ENCODE measurements at places on chromosomes 6 and 20.

DNA sequence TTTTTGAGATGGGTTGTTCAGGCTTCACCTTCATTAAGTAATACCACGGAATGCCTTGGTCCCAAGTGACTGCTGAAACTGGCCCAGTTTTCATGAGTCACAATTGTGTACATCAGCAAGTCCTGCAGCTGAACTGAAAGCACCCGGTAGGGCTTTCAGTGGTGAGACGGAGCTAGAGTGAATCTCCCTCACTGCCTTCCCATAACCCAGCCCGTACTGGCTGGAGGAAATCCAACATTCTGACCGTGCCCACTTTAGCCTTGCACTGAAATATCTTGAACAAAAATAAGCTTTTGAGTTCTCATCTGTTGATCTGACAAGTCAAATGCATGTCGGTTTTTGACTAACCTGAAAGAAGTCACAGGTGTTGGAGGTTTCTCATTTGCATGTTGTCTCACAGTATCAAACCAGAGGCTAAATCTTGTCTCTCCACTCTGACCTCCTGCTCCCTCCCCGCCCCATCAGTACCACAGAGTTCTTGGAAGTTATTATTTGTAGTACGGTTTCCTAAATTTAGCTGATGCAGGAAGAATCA, 35.9 kb downstream of the DUSP22 start:
- DNase-seq = no peak

DNA sequence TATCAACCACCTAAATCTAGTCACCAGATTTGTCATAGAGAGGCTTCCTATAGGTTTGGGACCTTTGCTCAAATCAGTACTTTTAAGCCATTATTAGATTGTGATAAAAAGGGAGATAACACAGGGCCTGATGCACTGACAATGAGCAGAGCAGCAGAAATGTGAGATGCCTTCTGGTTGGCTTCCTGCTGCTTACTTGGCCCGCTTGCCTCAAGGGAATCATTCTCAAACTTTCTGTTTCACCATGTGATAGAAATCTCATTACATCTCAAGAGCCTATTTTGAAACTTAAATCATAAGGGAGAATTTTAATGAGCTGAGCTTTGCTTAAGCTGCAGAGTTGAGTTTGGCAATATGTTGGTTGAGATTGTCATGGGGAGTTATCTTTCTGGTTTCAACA, 606.0 kb downstream of the DHX35 start:
- no peak for DNase-seq

DNA sequence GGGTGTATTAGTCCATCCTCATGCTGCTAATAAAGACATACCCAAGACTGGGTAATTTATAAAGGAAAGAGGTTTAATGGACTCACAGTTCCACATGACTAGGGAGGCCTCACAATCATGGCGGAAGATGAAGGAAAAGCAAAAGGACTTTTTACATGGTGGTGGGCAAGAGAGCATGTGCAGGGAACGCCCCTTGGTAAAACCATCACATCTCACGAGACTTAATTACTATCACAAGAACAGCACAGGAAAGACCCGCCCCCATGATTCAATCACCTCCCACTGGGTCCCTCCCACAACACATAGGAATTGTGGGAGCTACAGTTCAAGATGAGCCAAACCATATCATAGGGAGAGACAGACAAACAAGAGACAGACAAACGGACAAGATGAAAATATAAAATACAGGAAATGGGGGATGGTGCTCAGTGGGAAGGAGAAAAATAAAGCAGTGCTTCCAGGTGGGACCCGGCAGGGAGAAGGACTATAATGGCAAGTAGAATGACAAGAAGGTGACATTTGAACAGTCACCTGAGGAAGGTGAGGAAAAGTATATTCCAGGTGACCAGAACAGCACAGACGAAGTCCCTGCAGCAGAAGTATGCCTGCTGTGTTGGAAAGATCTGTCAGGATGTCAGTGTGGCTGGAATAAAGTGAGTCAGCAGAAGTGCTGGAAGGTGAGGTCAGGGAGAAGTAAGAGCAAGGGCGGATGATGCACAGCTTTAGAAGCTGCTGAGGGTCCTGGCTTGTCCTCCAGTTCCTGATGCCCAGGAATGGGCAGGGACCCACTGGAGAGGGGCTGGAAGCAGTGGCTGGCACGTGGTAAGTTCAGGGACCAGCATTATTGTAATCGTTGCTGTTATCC, 61.1 kb downstream of the SLC2A10 start:
- no peak for DNase-seq

- no peak for DNase-seq
These were observed 3.9 kb downstream of the HEY2 start for GRCh38 chr6:125753218-125753936.

GRCh38 chr6:15421945-15422733, 176.3 kb downstream of the JARID2 start:
- no peak for DNase-seq

DNA sequence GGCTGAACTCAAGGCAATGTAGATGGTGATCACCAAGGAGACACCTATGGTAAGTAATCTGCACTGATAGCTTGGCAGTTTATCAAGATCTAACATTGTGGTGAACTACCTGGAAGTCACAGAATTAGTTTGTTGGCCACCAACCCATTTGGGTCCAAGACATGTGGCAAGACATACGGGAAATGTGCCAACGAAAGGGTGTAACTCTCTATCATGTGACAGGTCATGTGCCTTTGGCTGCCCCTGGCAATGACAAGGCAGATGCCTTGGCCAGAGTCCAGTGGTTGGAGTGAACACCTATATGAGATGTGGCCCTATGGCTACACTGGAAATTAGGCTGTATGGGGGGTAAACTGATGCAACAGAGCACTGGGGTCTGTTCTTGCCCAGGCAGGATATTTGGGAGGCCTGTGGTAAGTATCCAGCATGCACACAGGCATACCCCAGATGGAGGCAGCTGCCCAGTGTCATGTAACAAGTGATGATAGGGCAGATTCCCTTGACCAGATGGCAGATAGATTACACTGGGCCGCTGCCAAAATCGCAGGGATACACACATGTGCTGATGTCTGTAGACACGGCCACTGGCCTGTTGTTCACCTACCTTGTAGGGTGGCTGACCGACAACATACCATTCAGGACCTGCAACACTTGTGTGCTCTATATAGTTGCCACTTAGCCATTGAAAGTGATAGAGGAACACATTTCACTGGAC, 35.5 kb upstream of the HSF2 start:
- no peak for DNase-seq

GRCh38 chr6:159080217-159080976, 35.6 kb upstream of the TAGAP start:
- DNase-seq = no peak

DNA sequence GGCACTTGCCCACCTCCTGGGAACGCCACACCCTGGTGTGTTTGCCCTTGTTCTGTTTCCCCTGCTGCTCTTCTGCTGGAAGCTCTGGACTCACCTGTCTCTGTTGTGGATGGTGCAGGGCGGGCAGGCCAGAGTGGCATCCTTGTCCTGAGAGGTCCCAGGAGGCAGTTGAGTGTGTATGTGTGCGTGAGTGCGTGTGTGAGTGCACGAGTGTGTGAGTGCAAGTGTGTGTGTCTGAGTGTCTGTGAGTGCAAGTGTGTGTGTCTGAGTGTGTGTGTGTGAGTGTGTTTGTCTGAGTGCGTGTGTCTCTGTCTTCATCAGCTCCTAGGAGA, 12.2 kb downstream of the IGF2R start:
- DNase-seq = no peak

GRCh38 chr6:168590406-168590805, 149.4 kb downstream of the SMOC2 start:
- DNase-seq = no peak

GRCh38 chr6:163739966-163740365, 325.4 kb downstream of the QKI start:
- DNase-seq = no peak

GRCh38 chr20:62702895-62703852, 5.5 kb upstream of the NTSR1 start:
- DNase-seq = no peak

- DNase-seq = no peak
These were observed 38.3 kb downstream of the SLC22A23 start for GRCh38 chr6:3418496-3419060.

DNA sequence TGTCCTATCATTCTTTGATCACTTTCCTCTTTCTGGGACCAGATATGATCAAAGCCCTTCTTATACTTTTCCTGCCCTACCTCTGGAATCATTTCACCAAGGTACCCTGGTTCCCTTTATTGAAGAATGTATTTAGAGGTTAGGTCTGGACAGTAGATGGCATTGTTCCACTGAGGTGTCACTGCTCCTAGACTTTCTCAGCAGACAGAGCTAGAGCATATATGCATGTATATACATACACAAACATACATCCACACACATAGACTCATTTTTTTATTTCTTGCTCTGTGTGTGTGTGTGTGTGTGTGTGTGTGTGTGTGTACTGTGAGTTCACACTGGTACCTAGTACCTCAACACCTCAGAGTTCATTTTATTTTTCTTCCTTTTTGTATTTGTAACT, 40.9 kb downstream of the PTPRA start:
- no peak for DNase-seq

DNA sequence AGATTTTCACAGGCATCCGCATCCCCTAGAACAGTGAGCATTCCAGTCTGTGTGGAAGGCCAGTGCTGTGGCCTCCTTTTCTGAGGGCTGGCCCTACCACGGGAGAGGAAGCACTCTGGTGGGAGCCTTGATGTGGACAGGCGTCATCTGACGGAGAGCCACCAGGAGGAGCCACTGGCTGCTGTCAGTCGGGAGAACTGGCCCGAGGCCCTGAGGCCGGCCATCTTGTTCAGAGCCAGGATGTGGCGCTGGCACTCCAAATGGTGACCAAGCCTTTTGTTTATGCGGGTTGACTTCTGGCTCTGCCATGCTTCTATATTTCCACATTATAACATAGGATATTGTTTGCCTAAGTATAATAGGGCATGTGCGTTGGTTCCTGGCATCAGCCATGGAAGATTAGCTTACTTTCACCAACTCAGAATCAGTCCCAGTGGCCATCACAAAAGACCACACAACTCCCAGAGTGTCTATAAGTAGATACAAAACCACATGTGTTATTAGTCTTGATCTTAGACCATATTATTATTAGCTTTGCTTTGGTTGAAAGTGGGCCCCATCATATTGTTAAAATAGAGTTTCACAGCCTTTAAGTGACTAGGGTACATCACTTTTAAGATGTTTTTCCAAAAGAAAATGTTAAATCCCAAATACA, 273.9 kb upstream of the TAB2 start:
- no peak for DNase-seq

DNA sequence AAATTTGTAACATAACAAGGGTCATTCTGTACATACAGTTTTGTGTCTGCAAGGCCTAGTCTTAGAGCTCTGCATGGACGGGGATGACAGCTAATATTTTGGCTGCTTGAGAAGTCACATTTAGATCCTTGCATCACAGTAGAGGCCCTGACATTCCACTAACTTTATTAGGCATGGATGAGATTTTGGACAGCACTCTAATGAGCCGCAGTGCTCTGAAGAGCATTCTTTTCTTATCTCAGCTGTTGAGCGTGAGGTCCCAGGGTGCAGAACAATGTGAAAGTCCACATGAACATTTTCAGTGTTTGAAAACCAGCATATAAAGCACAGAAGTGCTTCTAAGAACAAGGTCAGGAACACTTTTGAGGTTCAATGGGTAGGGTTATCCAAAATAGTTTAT, 58.9 kb downstream of the IPCEF1 start:
- DNase-seq = no peak

DNA sequence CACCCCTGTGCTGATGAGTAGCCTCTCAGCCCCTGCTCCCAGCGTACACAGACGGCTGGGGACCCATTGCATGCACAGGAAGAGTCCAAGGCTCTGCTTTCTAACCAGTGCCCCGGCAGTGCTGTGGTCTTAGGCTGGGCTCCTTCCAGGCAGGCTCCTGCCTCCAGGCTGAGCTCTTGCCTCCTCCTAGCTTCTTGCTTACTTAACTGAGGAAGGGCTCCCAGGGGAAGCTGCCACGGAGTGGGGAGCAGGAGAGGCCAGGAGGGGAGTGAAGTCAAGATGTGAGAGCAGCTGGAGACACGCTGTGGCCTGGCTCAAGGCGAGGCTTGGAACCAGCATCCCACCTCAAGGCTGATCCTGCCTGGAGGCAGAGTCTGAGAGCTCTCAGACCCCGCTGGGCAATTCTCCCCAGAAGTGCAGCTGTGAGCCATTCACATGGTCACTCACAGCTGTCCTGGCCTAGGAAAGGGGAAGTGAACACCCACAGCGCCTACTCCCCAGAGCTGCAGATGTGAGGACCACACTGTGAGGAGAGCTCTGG, 141.0 kb downstream of the TBXT start:
- DNase-seq = no peak

DNA sequence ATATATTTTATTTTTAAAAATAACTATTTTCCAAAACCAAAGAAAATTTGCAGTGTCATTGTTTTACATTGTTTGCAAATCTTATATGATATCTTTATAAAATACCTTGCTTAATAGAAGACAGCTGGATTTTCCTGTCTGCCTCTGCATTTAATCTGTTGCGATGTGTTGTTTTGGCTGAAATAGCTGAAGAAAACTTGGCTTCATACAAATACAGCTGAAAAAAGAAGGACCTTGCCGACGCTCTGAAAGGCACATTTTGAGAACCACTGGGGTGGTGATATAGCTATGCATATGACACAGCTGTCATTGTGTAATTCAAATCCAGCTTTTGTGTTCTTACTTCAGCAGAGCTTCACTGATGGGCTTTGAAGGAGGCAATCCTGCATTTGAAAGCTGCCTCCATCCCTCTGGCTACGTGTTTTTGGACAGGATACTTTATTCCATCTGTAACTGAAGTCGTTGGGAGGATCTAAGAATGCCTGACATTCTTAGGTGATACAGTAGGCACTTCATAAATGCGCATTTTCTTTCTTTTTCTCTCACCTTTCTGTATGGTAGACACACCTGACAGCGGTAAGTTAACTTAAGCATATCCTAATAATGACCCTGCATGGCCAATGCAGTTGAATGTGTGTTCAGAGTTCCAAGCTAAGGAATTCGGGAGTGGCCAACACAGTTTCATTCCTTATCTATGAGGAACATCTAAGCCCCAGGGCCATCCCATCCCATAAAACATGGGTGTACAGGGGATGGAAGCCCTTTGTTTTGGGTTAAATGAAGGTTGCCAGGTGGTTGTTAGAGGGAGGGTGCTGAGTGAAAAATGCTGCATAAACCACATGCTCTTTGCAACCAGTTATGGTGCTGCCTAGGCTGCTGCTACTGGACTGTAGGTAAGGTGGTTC, 213.0 kb downstream of the TFAP2A start:
- DNase-seq = no peak

DNA sequence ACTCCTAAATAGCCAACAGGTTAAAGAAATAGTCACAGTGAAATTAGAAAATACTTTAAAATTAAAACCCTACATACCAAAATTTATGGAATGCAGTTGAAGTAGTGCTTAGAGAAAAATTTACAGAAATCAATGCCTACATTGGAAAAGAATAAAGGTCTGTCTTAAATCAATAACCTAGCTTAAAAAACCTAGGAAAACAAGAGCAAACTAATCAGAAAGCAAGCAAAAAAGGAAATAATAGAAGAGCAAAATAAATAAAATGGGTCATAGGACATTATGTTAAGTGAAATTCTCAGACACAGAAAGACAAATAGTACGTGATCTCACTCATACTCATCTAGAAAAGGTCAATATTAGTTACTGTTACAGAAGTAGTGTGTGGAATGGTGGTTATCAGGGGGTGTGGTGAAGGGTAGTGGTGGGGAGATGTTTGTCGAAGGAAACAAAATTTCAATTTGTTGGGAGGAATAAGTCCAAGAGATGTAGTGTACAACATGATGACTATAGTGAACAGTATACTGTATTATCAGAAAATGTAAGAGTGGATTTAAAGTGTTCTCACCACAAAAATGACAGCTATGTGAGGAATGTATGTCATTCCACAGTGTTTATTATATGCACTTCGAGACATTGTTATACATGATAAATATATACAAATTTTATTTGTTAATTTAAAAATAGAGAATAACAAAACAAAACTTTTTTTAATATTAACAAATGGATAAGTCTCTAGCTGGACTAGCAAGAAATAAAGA, 423.6 kb downstream of the CDH26 start:
- DNase-seq = no peak
